ENCODE measurements at places on chromosomes 2 and 18.

- no peak for DNase-seq
Measured at GRCh38 chr2:127511917-127512316, 14.4 kb downstream of the IWS1 start.

GRCh38 chr2:236512267-236512666 lies 57.4 kb upstream of the ACKR3 start:
- DNase-seq, result peak; percentile 10

DNA sequence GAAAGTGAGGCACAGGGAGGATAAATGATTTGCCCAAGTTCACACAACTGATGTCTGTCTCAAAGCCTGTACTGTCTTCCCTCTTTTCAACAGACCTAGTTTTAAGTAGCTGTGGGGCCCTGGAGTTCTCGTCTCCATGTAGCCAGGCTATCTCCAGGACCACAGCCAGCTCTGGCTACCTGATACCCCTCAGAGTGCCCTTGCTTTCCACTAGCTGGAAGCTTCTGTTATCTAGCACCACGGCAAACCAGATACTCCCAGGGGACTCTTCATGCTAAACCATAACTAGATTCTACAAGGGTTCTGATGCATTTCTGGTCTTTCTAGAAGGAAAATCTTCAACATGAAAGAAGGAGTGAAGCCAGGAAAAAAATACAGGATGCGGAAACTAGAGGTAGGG lies 137.3 kb downstream of the GALNT14 start:
- no peak for DNase-seq

DNA sequence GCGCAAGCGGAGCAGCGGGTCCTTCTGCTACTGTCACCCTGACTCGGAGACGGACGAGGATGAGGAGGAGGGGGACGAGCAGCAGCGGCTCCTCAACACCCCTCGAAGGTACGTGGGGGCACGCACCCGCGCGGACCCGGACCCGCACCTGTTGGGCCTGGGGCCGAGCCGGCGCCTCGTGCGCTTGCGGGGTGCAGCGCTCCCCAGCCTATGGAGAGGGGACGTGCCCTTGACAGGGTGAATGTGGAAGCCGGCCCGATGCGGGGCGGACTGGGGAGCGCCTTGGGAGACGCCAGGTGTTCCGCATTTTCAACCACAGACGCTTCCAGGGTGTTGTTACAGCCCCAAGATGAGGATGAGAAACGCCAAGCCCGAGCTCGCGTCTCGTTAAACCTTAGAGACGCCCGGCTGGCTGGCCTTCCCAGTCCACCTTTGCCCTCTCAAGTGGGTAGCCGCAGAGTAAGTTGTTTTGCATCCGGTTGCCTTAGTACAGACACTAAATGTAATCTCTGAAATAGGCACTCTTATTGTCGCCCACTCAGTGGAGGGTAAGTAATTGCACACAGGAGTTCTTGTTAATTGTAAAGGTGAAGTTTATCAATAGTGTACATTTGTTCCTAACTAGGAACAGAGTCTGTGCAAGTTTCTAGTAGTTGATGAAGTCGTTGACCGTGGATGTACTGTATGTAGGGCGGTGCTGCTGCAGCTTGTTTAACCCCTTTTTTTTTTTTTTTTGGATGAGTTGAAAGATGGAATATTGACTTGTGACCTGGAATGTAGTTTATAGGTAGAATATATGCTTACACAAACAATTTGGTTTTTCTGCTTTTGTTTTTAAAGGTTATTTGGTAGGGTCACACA lies 815 bp downstream of the GMCL1 start:
- peak; percentile 60 for DNase-seq

- peak; percentile 24 for DNase-seq
Measured at GRCh38 chr2:214569419-214570035, 158.7 kb downstream of the VWC2L start.

DNA sequence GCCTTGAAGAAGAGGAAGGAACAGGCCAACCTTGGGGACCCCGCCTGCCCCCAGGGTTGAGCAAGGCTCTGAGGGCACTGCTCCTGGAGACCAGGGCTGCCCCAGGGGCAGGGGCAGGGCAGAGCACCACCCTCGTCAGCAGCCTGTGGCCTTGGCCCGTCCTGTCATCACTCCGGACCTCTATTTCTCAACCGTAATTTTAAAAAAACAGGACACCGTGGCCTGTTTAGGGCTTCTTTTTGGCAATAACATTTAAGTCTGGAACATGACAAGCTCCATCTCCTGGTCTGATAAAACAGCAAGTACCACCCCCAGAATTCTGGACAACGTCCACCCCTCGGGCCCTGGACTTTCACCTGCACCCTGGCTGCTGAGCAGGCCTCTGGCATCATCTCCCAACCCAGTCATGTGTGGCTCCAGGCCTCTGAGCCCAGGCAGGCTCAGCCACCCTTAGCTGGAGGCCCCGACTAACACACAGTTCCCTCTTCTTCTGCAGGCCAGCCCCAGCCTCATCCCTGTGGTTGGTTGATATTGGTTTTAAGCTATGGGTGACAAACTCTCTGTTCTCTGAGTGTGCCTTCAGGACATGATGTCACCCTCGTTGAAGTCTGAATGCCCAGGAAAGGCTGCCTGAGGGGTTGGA lies 22.6 kb upstream of the ID2 start:
- DNase-seq, result peak; percentile 64

- DNase-seq, result no peak
Measured at GRCh38 chr2:241937297-241937696, 67.8 kb downstream of the RTP5 start.

- DNase-seq, result no peak
Measured at GRCh38 chr2:45344071-45344470, 267.0 kb downstream of the SRBD1 start.

DNA sequence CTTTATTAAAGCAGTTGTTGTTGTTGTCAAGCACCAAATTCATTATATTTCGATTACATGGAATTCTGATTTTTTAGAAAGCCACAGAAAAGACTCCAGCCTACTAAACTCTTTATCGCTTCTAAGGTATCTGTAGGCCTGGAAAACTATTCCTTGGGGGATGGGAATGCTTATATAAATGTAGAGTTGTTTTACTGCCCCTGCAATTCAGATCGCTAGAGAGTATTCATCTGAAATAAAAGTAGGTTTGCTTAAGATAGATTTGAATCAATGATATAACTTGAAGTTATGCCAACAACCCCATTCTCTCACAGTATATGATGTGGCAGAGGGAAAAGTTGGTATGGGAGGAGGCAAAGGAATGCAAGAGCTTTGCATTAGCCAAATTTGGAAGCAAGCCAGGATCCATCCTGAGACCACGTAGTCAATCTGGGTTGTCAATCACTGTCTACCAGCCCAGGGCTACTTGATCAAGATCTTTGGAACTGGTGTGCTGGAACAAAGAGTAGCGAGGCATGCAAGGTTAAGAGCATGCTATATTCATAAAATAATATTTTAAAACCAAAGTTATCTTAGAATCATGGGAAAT lies 95.9 kb downstream of the LYPD6B start:
- no peak for DNase-seq

GRCh38 chr2:25853038-25853638 lies 25.1 kb downstream of the ASXL2 start:
- no peak for DNase-seq

- DNase-seq, result peak; percentile 17
Measured at GRCh38 chr2:158975271-158975921, 7.0 kb downstream of the TANC1 start.

GRCh38 chr2:218805627-218806026 lies 23.7 kb downstream of the CYP27A1 start:
- peak; percentile 28 for DNase-seq
